Stimulated activated CD8-positive, alpha-beta memory T cell treated with anti-CD3 and anti-CD28 coated beads, Interleukin-7, amount 100 ng/mL, for 24 hours (primary cell): ENCODE measurements at places on chromosomes 4 and X.

DNA sequence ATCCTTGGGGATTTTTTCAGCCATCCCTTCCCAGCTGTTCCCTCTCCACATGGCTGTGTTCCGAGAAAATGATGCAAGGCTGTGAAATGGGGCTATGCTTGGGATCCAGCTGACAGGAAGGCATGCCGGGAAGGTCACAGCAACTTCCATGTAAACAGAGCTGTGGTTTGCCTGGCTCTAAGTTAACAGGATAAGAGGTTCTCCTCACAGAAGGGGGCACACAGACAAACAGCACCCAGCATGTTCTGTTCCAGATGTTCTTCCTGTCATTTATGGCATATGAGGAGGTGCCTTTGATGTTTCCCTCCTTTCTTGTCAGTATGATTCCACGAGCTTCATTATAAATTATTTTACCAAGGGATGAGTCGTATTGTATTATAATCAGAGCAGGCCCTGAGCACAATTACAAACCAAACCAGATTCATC is 220.7 kb downstream of the ANTXR2 start:
- DNase-seq, result no peak

DNA sequence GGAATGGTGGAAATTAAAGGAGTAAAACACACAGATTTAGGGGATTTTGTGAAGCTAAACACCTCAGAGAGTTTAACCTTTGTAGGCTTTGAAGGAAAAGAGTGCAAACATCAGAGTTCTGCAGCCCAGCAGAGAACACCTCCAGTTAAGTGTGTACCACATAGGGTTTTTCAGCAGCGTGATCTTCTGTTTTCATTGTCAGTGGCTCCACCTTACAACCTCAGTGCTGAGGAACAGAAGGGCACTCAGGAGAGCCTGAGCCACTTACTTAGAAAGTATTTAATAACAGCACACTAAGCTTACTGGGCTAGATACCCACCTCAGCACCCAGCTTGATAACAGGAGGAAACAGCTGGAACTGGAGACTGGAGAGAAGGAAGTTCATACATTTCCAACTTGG is 2.0 kb upstream of the FBXW7 start:
- no peak for DNase-seq

DNA sequence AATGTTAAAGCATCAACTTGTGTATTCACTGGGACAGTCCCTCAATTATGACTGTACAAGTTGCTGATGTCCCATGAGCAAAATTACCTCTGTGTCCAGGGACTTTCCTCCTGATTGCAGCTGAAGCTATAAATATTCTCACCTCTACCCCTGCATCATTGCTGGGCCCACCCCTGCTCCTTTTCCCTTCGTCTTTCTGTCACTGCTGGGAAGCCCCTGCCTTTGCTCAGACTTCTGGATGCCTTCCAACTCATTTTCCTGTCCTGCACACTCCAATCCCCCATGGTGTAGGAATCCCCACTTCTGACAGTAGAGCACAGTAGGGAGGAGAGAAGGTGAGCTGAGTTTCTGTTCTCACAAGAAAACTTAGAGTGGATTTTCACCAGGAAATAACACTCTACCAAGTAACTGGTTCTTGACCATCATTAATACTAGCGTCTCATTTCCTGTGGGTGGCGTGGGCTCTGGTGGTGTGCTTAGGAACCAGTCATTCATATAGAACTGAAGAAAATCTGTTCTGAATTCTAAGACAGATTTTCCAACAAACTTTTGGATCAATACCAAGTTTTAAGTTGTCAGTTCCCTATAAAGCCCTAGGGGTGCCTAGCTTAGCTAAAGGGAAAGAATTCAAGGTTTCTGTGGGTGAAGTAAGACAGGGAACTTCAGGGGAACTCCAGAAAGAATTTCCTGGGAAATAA is 136.2 kb upstream of the MED14 start:
- DNase-seq, result no peak

DNA sequence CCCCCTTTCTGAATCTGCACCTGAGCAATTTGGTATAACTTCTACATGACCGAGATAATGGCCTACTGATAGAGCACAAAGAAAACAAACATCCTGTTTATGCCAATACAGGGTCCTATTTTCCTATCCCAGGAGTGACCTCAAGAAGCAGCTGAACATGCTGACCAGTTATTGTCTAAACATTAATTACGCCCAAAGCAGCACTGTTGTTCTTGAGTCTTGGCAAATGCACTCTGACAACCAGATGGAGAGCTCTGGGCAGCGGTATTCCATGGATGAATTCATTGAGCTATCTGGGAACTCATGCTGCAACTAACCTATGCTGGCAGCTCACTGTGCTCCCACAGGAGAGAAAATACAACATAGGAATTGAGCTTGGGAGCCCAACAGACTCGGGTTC is 52.6 kb downstream of the PCYT1B start:
- no peak for DNase-seq

DNA sequence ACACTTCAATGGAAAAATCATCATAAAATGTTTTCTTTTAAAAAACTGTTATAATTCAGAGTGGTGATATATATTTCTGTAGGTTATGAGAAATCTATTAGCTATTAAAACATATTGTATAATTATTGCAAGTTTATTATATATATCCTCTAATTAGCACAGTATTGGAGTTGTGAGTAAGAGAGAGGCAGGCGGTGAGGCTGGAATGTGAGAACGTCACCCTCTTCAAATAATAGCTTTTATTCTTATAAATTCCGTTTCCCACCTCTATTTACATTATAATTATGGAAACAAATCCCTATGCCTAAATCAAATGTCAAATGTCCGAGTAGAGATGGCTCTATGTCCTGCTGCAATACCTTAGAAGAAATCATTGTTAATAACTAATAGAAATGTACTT is 292.9 kb downstream of the ADGRL3 start:
- DNase-seq, result no peak

DNA sequence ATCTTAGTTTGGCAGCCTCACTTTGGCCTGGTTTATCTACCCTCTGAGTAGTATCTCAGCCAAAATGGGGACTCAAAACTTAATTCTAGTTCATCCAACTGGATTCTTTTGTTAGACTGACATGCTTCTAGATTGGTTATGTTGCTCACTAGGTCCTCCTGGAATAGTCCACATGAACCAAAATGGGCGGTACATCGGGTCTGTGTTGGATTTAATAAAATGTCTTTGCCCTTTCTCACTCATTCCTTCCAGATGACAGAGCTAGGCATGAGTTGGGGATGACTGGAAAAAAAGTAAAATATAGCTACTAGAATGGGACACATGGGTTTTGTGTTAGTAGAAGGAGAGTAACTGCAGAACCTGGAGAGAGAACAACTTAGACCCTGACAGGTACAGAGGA is 247.9 kb downstream of the CCSER1 start:
- DNase-seq, result no peak

- DNase-seq, result no peak
These were observed 58.9 kb upstream of the DKK2 start for GRCh38 chr4:107094976-107095375.

- no peak for DNase-seq
These were observed 133.4 kb downstream of the KLHL8 start for GRCh38 chr4:87087015-87087414.

GRCh38 chr4:27315625-27316024 is 455.0 kb downstream of the STIM2 start:
- DNase-seq, result no peak

DNA sequence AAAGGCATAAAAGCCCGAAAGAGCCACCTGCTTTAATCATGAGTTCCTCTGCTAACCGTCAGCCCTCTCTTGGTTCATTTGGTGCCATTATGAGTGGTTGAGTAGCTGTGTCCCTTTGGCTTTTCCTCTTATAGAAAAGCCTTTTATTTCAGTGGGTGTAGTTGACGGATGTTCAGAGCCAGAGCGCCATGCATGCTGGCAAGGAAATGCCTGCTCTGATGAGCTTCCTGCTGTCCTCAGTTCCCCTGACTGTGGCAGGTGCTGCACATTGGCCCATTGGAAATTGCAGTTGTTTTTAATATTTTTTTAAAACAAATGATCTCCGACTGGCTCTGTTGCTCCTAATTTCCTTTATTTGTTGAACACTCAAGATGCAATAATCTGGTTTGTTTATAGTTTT is 77.3 kb upstream of the LIMCH1 start:
- no peak for DNase-seq

DNA sequence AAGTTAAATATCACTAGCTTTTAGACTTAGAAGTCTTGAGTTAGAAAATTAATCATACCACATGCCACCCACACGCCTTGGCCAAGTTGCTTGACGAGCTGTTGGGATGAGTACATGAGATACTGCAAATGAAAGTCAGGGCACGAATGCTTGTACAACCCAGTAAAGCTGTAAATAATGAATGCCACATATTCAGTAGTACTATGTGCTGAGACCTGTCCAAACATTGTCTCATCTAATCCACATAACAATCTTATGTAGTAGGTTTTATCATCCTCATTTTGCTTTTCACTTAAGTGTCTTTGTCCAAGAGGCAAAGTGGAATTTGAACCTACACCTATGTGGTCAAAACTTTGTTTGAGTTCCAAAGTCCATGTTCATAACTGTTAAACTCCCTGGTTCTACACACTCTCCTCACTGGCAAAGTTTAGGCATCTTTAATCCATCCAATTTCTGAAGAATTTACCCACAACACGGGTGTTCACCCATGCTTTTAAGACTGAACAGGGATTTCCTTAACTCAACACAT is 74.1 kb downstream of the LDB2 start:
- no peak for DNase-seq

- no peak for DNase-seq
These were observed 11.5 kb downstream of the NDP start for GRCh38 chrX:43961699-43962098.

- no peak for DNase-seq
These were observed 102.8 kb downstream of the GLUD2 start for GRCh38 chrX:121150217-121150616.

DNA sequence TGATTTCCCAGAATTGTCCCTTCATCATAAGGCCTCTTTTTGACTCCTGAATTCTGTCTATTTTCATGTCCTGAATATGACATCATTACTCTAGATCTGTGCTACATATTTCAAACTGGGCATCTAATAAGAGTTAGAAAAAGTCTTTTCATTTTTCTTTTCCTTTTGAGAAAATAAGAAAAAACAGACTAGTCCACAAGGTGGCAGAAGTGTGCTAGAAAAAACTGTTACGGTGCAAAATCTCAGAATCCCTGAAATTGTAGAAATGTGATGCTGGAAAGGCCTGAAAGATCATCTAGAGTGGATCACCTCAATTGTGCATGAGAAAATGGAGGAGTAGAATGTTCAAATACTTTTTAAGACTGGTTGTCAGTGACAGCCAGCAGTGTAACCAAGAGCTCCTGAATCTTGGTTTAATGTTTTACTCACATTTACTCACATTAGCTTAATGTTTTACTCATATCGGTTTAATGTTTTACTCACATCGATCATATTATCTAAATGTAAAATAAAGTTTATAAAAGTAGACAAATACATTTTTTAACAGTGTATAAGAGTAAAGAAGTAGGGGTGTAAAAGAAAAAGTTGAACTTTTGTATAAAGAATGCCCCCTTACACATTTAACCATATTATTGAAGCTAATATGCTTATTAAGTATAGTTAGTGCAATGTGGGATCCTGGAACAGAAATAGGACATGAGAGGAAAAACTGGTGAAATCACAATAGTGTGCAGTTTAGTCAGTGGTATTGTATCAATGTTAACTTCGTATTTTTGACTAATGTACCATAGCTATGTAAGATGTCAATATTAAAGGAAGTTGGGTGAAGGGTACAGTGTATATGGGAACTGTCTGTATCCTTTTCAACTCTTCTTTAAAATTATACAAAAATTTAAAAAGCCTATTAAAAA is 15.2 kb downstream of the ASB11 start:
- DNase-seq, result no peak

DNA sequence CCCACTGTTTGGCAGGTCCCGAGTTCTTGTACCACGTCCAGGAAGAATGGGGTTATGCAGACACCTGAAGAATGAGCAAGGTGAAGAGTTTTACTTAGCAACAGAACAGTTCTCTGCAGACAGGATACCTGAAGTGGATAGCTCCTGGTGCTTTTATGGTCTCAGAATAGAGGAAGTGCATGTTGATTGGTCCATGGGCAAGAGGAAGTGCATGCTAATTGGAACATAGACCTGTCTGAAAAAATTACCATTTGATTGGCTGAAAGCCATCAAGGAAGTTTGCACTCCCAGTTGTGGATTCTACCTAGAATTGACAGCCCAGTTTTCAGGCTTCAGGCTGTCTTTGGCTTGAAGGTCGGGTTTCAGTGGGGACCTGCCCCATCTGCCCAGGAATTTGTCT is 887.5 kb downstream of the FAT4 start:
- no peak for DNase-seq
